ENCODE measurements at places on chromosomes 7 and 10.

DNA sequence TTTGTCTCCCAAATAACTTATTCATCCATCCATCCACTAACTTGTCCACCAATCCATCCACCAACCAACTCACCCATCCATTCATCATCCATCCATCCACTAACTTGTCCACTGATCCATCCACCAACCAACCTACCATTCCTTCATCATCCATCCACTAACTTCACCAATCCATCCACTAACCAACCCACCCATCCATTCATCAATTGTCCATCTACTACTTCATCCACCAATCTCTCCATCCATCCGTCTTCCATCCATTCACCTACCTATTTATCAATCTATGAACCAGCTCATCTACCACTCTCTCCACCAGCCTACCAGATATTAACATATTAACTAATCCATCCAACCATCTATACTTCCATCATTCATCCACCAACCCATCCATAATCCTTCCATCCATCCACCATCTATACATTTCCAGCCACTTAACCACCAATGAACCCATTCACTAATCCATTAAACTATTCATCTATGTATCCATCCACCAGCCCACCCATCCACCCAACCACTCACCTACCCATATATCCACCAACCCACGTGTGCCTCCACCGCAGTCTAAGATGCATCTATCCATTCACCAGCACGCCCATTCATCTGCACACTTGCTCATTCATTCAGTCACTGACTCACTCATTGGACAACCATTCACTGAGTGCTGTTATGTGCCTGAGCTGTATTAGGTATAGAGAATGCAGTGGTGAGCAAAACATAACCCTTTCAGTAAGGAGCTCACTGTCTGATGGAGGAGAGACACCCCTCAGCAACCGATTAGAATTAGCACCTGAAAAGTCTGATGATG is 19.8 kb upstream of the TBL2 start:
- DNase-seq = no peak

DNA sequence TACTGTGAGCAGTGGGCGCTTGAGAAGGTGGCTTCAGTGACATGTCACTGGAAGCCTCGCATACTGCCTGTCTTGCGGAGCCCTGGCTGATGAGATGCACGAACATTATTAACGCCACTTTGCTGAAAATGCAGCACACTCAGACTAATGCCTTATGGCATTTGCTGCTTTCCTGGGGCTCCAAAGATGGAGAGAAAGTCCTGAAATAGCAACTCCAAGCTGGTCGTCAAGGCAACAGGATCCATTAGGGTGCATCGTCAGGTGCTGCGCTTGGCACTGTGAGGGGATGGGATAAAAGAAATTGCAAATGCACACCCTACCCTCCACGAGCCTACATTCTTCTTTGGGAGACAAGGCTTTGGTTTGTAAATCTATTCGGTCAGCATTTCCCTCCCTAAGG is 592.5 kb downstream of the TYW1 start:
- no peak for DNase-seq

DNA sequence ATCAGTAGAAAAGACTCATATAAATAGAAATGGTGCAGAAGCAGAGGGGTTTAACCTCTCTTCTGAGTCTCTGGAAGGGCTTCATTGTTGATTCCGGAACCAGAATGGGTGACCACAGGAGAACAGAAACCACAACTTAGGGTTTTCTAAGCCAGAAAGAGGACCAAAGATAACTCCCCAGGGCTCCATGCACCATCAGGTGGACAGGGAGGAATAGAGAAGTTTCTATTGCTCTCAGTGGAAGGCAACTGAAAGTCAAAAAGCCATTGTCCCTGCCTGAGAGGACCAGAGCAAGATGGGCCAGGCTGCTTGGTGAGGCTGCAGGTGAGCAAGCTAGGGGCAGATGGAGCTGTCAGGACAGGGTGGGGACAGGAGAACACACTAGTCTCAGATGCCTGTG is 14.6 kb upstream of the NPS start:
- no peak for DNase-seq

DNA sequence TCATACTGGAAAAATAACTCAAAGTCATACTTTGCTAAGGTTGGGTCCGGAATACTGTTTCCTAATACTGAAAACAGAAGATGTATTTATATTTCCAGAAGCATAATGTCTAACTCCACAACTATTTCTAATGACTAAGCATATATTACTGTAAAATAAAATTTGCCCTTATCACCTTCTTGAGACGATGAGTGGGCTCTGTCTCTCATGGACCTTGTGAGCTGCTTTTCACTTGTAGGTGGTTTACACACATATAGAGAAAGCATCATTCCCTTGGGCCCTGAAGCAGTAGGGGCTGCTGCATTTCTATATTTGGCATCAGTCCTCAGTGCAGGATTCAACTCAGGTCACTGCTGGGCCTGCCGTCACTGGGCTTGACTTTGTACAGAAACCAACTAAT is 10.7 kb upstream of the FAM13C start:
- DNase-seq = no peak

GRCh38 chr7:5453566-5454075 is 30.0 kb upstream of the TNRC18 start:
- no peak for DNase-seq

DNA sequence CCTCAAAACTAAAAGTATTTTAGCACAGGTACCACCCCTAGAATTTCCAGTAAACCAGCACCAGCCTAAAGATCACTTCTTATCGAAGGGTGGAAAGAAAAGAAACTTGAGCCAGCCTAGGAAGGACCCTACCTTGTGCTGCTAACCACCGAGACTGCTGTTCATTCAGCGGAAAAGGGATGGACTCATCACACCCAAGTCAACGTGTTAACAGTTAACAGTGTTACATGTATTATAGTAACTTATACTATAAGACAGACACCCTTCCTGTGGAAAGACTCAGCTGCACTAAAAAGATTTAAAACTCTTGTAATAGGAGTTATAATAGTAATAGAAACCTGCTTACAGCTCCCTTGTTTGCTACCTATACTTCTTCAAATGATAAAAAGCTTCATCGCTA is 39.8 kb downstream of the MINDY4 start:
- DNase-seq = no peak

GRCh38 chr7:57867884-57868701 is 418.1 kb downstream of the ZNF716 start:
- DNase-seq = no peak

GRCh38 chr10:94138391-94138790 is 144.7 kb downstream of the PLCE1 start:
- DNase-seq = no peak

GRCh38 chr7:2705371-2706096 is 17.5 kb downstream of the AMZ1 start:
- no peak for DNase-seq

- DNase-seq = no peak
These were observed 582.2 kb downstream of the SORCS1 start for GRCh38 chr10:106582291-106582690.

- DNase-seq = no peak
These were observed 172.3 kb downstream of the RAPGEF5 start for GRCh38 chr7:22184549-22185199.

DNA sequence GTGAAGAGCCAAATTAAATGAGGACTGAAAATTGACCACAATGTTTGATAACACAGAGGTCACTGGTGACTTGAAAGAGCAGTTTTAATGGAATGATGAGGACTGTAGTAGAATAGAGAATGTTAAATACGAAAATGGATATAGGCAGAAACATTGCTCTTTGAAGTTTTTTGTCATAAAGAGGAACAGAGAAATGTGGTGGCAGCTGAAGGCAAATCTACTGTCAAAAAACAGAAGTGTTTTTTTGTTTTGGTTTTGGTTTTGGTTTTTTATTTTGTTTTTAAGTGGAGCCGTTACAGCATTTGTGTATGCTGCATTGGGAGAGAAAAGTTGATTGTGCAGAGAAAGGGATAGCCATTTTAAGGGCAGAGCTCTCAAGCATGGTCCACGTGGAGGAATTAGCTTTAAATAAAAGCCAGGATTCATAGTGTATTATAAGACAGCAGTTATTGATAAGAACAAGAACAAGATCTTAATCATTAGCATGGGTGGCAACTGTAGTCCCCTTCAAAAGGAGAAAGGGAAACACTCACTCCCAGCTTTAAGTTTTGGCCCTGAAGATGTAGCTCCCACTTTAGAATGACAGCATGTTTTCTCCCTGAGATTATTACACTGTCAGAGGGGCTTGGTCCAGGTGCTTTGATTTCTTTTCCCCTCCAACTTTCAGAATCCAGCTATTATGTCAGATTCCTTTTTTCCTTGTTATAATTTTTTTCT is 156.7 kb upstream of the BET1 start:
- DNase-seq = no peak

DNA sequence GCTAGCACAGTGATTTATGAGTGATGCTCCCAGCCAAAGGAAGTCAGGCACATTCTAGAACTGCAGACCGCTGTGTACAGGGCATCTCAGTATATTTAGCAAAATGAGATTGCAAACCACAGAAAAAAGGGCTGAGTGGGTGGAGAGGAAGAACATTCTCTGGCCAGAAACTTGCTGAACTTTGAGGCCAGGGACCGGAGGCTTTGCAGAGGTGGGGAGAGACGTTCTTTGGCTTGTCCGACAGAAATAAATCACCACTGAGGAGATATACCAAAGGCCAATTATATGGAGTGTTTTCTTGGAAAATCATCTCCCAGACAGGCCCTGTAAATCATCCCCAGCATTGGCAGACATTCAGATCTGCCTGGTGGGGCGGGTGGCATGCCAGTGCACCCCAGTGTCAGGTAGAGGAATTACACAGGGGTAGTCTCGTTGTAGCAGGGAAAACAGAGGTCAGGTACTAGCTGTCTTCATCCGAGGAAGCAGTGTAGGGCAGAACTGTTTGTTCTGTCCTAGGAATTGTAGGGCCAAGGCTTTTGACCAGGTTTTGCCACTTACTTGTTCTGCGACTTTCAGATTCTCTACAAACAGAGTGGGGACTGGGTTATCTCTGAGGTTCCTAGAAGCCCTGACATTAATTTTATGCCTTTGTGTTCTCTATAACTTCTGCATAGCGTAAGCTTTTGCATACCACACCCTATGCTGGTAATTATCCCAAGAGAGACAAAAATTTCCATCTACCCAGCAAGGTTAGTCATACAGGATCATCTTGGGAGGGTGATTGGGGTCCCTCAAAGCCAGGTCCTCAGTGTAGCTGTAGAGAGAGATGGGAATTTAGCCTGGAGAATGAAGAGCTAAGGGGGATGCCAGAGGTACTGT is 655.6 kb downstream of the LRMDA start:
- DNase-seq = no peak

GRCh38 chr7:111486472-111487142 is 75.7 kb downstream of the IMMP2L start:
- DNase-seq = no peak

DNA sequence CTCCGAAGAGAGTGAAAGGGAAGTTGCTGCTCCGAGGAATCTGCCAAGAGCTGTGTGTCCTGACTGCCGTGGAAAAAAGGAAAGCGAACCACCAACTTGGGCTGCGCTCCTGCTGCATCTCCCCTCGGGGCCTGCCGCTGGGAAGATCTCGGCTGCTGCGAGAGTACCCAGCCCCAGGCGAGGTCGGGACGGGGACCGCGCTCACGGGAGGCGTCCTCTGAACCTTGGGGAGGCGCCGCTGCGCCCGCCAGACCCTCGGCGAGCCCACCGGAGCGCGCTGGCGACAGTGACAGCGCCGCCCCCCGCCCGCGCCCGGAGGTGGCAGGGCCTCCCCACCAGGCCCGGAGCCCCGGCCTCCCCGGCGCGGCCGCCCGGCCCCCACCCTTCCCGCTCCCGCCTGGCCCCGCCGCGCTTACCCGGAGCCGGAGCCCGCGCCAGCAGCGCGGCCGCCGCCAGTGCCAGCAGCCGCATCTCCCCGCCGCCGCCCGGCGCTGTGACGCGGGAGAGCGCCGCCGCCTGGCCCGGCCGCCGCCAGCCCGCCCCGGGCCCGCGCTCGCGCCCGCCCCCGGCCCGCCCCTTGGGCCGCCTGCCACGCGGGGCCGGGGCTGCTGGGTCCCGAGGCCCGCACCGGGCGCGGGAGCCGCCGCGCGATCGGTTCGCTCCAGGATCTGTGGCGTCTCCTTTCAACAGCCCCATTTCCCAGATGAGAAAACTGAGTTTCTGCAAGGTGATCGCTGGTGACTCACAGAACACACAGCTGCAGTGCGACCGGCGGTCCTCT is at the start of gene VSTM4:
Gene VSTM4 (minus strand): TSS at position 508 of the 781 bp plus-strand sequence. CDS start 37 bp downstream, at position 471.
- DNase-seq = no peak

- no peak for DNase-seq
These were observed 42.1 kb downstream of the SCIN start for GRCh38 chr7:12612622-12613021.

All from stimulated activated CD4-positive, alpha-beta T cell treated with anti-CD3 and anti-CD28 coated beads, Interleukin-12 subunit alpha, Interleukin-12 subunit beta, amount 100 ng/mL, for 4 hours (primary cell).